Heart right ventricle (tissue), 16 donors: ENCODE measurements at places on chromosomes 7 and 10.

DNA sequence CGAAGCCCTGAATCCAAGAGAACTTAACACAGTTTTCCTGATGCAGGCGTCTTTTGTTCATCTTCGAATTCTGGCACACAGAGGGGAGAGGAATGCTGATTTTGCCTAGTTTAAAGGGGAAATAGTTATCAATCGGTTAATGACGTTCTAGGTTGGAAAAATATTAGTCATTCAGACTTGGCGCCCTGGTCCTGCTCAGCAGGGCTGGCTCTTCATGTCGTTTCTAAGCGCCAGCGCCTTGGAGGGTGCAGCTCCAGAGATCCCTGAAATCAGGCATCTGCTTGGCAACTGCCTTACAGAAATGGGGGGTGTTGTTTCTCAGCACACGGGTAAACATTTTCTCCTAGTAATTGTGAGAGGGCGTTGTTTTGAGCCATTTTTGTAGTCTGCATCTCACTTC is 1.3 kb upstream of the PRTFDC1 start:
- DNase-seq = peak; percentile 21

DNA sequence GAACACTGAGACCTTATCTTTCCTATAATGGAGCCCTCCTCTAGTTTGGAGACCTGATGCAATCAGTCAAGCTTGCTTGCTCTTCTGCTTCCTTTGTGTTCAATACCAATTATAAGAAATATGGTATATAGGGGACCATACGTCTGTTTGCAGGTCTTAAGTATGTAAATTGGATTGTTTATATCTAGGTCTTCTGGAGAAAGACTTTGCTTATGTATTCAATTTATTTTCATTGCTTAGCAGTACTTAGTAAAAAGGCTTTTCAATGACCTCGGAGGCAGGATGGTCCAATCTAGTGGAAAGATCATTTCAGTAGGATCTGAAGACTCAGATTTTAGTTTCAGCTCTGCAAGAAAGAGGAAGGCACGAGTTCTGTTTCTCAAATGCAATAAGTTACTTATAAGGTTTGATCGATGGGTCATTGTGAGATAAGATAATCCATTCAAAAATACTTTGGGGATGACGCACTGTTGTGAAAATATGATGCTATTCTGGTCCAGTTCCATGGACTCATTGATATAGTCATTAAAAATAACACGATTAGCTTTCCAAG is 571.6 kb downstream of the SH2D4B start:
- no peak for DNase-seq

DNA sequence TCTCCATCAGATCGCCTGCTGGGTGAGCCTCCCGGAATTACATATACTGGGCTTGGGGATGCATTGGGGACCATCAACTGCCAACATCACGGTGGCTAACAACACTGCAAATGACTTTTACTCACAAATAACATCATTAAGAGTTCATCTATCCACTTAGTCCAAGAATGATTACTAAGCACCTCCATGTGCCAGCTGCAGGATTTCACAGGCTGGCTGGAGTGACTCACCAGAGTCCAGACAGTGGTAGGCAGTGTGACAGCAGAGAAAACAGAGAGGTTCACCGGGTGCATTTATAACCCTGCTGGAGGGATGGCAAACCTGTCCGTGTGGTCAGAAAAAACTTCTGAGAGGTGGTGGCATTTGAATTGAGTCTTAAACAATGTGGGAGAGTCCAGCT is 3.2 kb upstream of the IGFBP3 start:
- DNase-seq = no peak

- DNase-seq = no peak
Measured at GRCh38 chr7:80467069-80467468, 44.8 kb downstream of the GNAT3 start.

DNA sequence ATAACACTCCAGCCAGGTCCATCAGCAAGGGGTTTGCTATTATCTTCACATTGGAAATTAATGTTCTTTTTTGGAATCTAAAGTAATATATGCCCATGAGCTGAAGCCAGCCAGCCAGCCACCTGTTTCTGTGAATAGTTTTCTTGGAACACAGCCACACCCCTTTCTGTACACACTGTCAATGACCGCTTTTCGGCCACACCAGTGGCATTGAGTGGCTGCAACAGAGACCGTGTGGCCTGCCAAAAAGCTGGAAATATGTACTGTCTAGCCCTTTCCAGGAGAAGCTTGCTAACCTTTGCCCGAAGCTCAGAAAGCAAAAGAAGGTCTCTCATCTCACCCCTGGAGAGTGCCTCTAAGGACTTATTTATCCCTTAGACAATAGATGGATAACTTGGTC is 98.5 kb upstream of the NPS start:
- DNase-seq = no peak

DNA sequence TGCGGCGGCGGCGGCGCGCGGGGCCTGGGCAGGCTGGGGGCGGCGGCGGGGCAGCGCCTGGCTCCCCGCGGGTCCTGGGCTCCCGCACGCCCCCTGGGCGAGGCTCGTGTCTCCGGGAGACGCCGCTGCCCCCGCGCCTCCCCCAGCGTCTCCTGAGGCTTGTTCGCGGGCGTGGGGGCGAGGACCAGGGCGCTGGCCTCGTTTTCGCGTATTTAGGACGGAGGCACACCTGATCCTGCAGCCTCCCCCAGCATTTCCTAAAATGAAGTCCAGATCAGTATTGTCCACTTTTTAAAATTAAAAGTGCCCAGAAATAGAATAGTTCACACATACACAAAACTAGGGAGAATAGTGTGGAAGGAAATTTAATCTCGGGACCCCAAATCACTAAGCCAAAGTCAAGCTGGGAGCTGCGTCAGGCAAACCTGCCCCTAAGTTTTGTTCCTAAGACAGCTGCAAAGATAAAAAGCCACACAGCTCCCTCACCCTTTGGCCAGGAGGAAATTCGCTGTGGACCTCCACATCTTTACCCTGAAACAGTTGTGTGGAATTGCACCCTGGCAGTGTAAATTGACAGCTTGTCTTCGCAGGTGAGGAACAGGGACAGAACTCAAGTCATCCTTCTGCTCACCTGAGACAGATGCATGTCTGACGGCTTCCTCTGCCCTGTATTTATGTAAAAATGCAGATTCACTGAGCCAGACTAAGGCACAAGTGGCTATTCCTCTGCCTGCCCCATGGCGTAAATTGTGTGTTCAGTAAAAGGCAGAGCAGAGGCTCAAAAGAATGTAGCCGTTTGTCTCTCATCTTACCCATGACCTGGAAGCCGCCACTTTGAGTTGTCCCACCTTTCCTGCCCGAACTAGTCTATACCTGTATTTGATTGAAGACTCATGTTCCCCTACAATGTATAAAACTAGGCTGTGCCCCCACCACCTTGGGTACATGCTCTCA is 740 bp downstream of the GALNT11 start:
- no peak for DNase-seq

DNA sequence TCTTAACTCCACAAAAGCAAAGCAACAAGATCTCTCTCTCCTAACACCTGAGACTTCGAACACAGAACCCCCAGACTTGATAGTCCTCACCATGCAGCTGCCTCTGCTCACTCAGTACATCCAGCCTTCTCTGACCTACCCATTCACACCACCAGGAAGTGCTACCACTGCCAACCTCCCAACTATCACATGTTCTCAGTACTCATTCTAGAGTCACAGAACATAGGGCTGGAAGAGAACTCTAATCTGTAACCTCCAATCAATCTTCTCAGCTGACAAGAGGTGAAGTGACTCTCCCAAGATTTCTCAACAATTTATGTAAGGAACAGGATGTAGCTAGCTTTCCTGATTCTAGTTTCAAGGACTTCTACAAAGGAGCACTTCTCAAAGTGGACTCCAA is 3.8 kb downstream of the NUDCD3 start:
- no peak for DNase-seq

GRCh38 chr10:62087329-62087728 is 181.3 kb downstream of the RTKN2 start:
- DNase-seq = no peak

DNA sequence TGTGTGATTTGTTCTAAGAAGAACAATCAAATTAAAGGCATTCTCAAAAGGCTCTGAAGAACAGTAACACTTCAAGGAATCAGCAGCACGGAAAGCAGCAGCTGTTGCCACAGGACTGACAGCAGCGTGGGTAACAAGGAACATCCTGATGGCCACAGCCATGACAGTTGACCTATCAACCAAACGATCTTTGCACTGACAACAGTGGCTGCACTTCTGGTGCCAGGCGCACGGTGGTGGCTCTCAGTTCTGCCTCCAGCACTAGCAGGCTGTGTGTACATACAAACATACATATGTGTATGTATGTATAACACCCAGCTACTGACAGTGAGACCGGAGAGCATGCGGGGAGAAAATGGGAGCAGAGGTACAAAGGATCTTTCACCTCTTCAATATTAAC is 114.1 kb downstream of the ZFAND4 start:
- DNase-seq = no peak

- DNase-seq = no peak
Measured at GRCh38 chr10:84519235-84519634, 190.8 kb downstream of the CCSER2 start.

- no peak for DNase-seq
Measured at GRCh38 chr10:3906511-3907111, 121.6 kb upstream of the KLF6 start.

DNA sequence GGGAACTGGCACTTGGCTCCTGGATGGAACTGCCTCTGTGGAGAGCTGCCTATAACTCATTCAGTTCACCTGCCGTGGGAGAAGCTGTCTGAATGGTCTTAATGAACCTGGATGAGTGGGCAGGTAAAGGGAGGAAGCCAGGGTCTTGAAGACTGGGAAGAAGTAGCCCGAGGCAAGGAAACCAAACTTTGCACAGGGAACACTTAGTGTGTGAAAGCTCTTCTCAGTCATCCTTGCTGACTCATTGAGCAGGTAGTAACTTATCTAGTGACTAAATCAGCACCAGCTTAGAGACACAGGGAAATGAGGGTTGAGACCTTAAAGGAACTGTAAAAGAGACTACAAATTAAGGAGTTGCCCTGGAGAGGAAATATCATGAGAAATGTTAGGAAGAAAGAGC is 9.9 kb downstream of the LRRC4 start:
- DNase-seq = no peak

DNA sequence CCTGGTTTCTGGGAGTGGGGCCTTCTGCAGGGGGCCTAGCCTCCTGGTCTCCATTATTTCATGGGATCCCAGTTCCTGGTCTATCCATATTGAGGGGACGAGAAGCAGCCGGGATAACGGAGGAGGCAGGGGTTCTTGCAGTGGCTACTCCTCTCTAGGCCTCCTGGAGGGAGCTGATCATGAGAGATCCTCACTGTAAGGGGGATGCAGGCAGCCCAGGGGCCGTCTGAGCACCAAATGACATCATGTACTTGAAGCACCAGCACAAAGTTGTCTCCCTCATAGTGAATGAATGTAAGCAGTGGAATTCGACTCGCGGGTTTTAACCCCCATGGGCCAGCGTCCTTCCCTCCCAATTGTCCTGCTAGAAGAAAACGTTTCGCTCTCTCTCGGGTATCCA is 964 bp upstream of the ADCY1 start:
- DNase-seq = no peak

- DNase-seq = no peak
Measured at GRCh38 chr10:34205452-34205851, 609.6 kb downstream of the PARD3 start.

DNA sequence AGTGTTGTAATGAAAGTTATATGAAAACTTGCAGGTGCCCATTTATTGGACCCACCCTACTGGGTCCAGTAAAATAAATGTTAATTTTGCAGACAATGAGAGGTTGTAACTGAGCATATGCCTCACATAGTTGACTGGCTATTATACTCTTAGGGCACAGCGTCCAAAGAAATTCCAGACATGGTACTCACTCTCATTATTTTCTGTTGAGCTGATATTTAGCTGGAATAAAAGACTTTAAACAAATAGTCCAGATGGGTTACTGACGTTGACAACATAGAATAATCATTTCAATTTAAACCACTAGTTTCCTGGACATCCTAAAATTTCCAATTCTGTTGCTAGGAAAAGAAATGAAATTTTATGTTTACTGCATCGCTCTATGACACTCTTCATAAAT is 174.5 kb downstream of the ZNF365 start:
- no peak for DNase-seq

DNA sequence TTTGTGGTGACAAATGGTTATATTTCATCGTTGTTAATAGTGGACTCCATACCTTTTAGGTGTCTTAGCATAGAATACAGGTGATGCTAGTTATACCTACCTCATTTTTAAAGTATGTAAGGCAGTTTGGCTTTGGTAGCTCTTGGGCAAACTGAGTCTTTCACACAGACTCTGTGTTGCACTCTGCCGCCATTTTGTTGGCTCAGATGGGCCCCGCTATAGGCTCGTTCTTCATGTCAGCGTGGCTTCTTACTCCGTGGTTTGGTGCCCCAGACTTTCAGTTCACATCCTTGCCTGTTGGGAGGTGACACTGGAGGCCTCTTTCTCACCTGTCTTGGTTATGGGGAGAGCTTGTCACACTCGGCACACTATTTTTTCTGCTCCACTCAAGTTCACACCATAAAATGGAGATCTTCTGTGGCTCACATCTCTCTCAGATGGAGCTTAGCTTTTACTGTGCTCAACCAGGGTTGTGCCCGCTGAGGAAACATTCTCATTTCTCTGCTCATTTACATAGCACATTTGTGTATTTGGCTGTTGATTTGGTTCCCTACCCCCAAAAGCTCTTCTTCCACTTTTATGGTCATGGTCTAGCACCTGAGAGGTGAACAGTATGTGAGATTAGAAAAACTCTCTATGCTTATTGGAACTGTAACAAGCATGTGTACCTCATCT is 178.5 kb downstream of the ARID5B start:
- DNase-seq = no peak

DNA sequence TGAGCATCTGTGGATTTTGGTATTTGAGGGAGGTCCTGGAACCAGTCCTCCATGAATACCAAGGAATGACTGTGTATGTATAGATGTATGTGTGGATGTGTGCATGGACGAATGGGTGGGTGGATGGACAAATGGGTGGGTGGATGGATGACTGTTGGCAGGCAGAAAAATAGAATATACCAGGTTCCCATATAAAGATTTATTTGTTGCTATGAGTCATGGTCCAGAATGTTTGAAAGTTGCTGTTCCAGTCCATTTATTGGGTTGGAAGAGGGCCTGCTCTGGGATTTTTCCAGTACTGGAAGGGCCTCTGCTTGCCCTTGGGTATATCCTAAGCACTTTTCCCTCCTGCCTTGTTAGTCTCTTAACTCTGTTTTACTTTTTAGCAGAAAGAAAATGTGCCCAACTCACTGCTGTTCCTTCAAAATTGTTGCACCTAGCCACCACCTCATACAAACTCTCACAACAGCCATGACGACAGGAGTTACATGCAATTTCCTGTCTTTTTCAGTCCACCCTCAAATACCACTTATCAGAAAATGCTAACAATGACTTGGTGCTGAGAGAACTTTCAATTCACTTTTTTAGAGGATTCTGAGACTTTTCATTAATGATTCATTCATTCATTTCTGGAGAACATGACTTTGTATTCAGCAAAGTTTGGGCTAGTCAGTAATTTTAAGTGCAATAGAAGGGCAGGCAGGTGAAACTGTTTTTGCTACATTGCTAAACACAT is 108.1 kb downstream of the EEPD1 start:
- DNase-seq = no peak

DNA sequence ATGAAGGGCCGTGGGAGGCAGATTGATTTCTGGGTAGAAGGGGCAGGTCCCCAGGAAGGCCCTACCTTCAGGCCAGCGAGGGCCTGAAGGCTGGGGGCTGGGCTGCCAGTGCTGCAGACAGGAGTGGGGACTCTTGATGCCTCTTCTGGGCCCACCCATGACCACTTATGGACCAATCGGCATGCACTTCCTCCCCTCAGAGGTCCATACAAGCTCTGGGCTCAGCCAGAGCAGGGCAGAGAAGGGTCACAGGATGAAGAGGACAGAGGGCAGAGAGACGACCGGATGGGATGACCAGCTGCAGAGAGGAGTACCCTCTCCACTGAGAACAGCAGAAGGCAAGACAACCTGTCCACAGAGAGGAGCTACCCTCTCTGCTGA is 120.1 kb downstream of the DYNC2I1 start:
- no peak for DNase-seq
